ENCODE measurements at places on chromosomes 7 and 10. TPM values are rescaled to one million over a fixed set of nuclear protein-coding genes. Genes with fewer than 3 reads are reported as not detected.

The GNGT1 gene
- total RNA-seq, result not detected

The LHFPL3 gene
- total RNA-seq, result not detected

The CHAT gene
- total RNA-seq, result not detected

DNA sequence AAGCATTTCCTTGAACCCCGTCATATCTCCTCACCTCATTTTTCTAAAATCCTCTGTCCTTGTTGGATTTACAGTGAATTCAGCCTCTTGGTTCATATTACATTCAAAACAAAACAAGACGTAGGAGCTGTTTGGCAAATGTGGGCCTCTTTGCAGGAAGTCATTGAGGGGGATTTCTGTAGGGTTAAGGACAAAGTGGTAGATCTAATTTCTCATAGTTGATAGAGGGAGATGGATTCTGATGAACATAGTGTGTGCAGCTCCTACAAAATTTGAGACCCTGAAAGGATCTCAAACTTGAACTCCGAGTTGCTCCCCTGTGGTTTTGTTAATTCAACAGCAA, 682 bp downstream of the TBXAS1 start:
- peaks cover 20% of the 10 kb centered on the region for H3K4me1 ChIP-seq
- H3K36me3 ChIP-seq, result no peaks in the 10 kb centered on the region
- H3K27ac ChIP-seq, result peak overlapping the region; percentile 48
- peak overlapping the region; percentile 11 for H3K4me3 ChIP-seq
- no peaks in the 10 kb centered on the region for H3K27me3 ChIP-seq
- DNase-seq, result no peak

DNA sequence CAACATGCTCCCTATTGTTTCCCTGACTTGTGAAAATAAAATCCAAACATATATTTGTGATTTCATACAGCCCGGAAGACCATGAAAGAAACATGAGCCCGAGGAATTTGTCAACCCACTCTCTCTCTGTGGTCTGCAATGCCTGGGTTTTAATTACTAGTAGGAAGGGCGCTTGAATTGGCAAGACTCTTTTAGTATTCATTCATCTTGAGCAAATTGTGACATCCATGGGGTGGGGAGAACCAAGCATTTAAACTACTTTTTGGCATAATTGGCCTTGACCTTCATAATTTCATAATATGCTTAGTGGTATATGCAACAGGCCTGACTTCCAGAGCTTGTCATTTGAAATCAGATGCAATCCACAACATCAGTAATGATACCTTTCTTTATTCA, 142.4 kb upstream of the BMPER start:
- no peaks in the 10 kb centered on the region for H3K36me3 ChIP-seq
- DNase-seq, result no peak
- H3K27me3 ChIP-seq, result no peaks in the 10 kb centered on the region
- no peak overlapping the region for H3K27ac ChIP-seq

GRCh38 chr7:22179442-22179879, 177.5 kb downstream of the RAPGEF5 start:
- no peak for DNase-seq
- no peak overlapping the region for H3K4me3 ChIP-seq
- H3K27me3 ChIP-seq, result no peaks in the 10 kb centered on the region
- no peak overlapping the region for H3K27ac ChIP-seq
- no peaks in the 10 kb centered on the region for H3K4me1 ChIP-seq

DNA sequence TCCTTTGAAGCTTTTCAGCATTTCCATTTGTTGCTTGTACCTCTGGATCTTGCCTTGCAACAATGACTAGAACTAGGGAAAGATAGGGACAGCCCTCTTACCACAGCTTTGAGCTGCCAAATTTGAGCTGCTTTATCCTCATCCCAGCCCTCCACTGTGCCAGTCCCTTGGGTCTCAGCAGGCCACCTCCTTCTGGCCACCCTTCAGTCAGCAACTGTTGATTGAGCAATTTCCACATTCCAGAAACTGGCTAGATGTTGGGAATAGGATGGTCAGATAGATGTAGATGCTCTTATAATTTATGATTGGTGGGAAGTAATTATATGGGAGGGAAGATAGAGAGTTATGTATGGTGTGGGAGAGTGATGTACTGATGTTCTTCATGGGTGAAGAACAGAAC, 100.1 kb downstream of the ST7 start:
- H3K36me3 ChIP-seq, result no peaks in the 10 kb centered on the region
- H3K27me3 ChIP-seq, result no peaks in the 10 kb centered on the region
- no peak overlapping the region for H3K4me3 ChIP-seq
- peaks cover 12% of the 10 kb centered on the region for H3K4me1 ChIP-seq
- no peak overlapping the region for H3K27ac ChIP-seq

DNA sequence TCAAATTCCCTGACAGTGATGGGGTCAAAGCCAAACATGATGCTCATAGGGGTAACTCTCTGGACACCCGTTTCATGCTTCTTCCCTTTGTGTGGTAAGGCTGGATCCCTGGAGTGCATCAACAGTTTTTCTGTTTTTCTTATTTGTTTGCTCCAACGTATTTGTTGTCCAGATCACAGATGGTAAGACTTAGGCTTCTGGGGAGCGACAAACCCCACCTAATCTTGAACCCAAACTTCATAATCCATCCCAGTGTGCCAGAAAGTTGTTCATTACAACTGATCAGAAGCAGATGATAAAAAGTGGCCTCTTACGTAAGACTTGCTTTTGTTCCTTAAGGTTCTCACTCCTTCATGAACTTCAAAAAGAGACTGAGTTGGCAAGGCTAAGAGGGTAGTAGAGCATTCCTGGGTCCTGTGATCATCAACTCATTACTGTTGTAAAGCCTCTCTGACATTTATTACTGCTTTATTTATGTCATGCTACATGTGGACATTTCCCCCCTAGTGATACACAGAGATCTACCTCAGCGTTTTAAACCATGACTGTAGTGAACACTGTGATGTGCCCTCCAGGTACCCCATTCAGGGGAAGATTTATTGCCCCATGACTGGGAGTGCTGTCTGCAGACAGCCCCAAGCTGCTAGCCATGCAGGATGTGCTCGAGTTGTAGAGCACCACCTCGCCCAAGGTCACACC, 125.6 kb downstream of the CCDC71L start:
- no peak overlapping the region for H3K27ac ChIP-seq
- DNase-seq, result no peak
- no peaks in the 10 kb centered on the region for H3K27me3 ChIP-seq
- H3K4me1 ChIP-seq, result no peaks in the 10 kb centered on the region
